ENCODE measurements at places on chromosomes 1 and 21.
A peak's percentile ranks its signal among the peaks of the same experiment; 100 is the strongest.

DNA sequence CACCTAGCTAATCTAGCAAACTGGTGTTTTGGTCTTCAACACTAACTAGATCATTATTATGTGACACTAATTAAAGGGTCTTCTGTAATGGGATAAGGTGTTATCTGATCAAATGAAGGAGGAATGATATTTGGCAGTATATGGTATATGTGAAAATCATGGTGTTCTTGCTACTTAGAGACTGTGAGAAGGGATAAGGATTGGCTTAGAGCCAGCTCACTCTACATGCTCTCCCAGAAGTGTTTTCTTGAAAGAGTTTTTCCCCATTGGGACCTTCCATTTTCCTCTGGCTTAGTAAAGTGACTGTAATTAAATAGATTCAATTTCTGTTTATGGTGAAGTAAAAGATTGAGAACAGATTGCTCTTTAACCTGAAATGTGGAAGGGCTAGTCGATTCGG lies 71.2 kb upstream of the RGL1 start:
- no peak for DNase-seq

DNA sequence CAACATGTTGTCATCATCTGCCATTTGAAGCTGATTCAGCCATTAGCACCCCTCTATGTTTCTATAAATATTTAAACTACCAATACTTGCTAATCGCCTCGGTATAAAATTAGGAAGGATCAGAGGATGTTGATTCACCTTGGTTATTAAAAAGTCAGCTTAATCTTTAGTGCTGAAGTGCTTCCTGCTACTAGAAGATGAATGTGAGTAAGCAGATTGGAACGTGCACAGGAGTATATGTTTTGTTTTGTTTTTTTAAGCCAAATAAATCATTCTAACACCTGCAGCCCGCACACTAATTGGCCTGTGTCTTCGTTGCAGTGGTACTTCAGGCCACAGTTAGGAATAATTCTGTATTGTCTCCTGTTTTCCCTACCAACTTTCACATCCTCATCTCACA lies 485.7 kb downstream of the AJAP1 start:
- DNase-seq = no peak

- DNase-seq = no peak
These were observed 26.7 kb downstream of the RC3H1 start for GRCh38 chr1:173995475-173995874.

GRCh38 chr1:31744165-31744888 lies 19.8 kb downstream of the ADGRB2 start:
- no peak for DNase-seq

GRCh38 chr1:75567191-75567590 lies 43.7 kb downstream of the SLC44A5 start:
- DNase-seq = no peak

GRCh38 chr1:155007251-155007828 lies 4.7 kb downstream of the ZBTB7B start:
- DNase-seq = no peak

DNA sequence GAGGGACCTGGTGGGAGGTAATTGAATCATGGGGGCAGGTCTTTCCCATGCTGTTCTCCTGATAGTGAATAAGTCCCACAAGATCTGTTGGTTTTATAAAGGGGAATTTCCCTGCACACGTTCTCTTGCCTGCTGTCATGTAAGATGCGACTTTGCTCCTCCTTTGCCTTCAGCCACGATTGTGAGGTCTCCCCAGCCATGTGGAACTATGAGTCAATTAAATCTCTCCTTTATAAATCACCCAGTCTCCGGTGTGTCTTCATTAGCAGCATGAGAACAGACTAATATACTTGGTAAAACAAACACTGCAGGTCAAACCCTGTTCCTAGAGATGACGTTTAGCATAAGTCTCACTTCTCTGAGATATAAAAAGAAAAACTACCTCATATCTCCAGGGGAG lies 148.3 kb downstream of the MATN1 start:
- no peak for DNase-seq

DNA sequence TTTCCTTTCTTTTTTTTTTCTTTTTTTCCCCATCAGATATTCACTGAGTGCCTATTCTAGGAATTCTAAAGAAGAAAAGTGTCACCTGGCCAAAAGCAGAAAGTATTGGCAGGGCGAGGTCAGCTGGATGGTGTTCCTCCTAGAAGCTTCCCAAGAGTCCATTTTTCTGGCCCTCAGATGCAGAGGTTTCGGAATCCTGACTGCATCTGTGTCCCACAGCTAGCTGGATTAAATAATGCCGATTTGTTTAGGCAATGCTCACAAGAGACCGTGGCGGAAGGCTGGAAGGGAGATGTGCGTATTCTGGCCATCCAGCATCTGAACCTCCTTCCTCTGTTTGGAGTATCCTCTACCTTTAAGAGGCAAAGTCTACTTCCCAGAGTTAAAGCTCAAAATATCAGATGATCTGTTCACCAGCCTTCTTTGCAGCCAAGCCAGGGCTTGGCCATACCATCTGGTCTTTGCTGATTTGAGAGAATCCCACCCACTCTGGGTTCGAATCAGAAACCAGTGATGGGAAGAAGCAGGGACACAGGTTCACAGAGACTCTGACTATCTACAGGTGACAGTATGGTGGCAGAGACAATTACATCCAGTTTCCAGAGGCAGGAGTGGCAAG lies 5.4 kb upstream of the TENT5C start:
- DNase-seq = no peak

DNA sequence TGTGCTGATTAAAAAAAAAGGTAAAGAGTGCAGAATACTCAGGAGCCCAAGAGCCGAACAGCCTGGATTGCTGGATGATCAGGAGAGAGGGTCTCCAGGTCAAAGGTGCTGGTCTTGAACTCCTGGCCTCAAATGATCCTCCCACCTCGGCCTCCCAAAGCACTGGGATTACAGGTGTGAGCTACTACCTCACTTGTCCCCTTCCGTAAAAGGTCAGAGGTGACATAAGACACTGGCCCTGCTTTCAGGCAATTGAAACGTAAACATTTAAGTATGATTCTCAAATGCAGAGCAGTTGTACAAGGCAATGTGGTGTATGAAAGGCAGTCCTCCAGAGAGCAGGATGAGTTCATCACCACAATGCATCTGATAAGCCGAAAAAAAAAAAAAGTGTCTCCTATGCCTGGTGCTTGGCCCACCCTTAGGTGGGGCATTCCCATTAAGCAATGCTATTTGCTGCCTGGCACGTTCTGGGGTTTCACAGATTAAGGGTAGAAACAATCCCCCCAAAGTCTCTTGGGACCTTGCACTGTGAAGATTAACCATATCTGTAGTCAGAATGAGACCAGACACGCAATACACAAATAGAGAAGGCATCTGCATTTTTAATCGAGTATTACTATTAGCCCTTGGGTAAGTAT lies 47.7 kb downstream of the PARP1 start:
- DNase-seq = no peak

DNA sequence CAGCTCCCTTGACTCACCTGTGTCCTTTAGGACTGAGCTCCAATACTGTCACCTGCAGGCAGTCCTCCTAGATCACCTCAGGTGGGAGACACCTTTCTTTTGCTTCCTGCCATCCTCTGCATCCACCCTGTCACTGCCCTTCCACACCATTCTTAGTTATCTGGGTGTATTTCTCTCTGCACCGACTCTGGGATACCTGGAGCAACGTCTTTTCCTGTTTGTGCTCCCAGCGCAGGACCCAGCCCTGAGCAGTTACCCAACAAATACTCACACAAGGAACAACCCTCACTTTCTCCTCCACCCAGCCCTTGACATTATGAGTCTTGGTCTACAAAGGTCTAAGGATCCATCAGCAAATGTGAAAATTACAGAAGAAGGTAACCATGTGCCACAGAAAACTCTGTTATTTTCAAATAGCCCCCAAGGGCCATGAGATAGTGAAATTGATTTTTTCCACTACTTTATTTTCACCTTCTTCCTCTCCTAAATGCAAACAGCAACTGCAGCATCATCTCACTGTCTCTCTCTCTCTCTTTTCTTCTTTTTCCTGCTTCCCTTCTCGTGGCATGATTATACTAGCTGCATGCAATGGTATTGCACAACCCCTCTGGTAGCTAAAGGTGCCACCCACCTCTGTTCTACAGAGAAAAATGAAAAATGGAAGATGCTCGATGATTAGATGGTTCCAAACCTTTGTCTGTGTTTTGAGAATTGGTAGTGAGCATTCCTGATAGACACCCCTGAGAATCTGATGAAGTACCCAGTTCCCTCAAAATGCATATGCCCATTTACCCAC lies 89.0 kb downstream of the MIS18A start:
- no peak for DNase-seq

DNA sequence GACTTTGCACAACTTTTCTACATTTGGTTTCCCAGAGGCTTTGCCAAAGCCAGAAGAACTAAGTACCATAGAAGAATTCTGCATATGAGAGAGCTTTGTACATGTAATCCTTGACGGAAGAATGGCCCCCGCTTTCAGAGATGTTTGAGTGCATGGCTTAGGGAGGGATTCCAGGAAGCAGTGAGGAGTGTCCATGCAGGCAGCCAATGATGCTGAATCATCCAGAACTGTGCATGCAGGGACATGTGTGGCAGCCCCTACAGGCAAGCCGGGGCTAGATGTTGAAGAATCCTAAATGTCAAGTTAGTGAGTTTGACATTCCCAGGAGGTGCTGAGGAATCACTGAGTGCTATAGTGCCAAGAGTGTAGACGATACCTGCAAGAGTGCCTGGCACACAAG lies 9.9 kb upstream of the HAO2 start:
- no peak for DNase-seq

DNA sequence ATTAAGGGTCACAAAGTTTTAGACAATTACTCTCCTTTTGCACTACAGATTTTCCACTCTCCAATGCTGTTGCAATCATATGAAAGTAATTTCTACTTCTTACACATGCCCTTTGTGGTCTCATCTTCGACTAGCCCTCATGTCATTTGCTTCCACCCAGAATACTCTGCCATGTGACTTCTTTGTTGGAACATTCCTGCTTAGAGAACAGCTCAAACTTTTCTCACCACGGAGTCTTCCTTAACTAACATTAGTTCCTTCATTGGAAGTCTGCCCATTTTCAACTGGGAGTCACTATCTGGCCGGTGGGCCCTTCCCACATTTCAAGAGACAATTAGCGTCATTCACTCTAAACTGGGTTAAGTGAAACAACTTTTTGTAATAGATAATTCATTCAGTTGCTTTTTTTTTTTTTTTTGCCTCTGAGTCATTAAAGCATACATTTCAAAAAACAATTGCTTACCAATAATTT lies 142.6 kb upstream of the PALMD start:
- peak; percentile 71 for DNase-seq

- DNase-seq = no peak
These were observed 10.4 kb upstream of the GJA8 start for GRCh38 chr1:147892216-147892615.

- no peak for DNase-seq
These were observed 2.9 kb downstream of the TPRG1L start for GRCh38 chr1:3627515-3628253.

GRCh38 chr1:205239078-205239477 lies 11.3 kb downstream of the TMCC2 start:
- no peak for DNase-seq

DNA sequence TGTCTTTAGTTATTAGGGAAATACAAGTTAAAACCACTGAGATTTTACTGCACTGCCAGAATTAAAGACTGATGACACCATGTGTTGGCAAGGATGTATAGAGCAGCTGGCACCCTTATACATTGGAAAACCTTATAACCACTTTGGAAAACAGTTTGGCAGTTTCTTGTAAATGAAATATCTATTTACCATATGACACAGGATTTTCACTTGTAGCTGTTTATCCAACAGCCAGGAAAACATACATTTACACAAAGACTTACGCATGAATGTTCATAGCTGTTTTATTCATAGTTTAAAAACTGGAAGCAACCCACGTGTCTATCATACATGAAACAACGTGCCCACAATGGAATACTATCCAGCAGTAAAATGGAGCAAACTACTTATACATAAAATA lies 45.3 kb downstream of the PRRC2C start:
- no peak for DNase-seq

GRCh38 chr1:44223187-44223610 lies 9.9 kb downstream of the DMAP1 start:
- no peak for DNase-seq

DNA sequence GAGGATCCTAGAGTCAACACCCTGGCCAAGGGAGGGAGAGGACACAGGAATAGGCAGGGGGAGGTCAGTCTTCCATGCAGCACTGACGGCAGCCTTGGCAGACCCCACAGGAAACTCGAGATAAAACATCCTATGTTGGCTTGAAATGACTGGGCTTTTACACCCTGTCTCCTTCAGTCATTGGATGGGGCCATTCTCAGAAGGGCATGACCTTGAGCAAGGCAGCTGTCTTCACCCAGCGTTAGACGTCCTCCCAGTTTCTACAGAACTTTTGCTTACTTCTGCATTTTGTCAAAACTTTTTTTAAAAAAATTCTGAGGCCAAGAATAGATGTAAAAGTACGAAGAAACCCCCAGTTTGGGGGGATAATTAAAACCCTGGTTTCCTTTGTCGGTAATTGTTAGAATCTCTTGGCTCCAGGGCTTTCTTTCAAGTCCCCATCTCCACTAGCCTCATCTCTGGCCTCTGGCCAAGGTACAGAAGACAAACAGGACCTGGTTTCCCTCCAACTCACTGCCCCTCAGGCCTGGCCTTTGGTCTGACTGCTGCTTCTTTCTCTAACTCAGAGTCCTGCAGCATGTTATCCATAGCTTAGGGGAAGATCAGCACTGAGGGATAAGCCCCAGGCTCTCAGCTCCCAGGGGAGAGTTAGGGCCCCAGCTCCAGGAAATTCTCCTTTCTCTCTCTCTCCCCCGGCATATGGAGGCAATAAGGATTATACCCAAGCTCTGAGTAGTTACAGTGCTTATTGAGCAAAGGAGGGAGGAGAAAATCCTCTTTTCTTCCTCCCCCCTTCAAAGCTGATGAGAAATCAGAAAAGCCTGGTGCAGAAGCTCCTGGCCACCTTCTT lies 51.6 kb upstream of the KCND3 start:
- DNase-seq = no peak

- DNase-seq = no peak
These were observed 4.0 kb downstream of the SLAMF8 start for GRCh38 chr1:159830722-159831121.

DNA sequence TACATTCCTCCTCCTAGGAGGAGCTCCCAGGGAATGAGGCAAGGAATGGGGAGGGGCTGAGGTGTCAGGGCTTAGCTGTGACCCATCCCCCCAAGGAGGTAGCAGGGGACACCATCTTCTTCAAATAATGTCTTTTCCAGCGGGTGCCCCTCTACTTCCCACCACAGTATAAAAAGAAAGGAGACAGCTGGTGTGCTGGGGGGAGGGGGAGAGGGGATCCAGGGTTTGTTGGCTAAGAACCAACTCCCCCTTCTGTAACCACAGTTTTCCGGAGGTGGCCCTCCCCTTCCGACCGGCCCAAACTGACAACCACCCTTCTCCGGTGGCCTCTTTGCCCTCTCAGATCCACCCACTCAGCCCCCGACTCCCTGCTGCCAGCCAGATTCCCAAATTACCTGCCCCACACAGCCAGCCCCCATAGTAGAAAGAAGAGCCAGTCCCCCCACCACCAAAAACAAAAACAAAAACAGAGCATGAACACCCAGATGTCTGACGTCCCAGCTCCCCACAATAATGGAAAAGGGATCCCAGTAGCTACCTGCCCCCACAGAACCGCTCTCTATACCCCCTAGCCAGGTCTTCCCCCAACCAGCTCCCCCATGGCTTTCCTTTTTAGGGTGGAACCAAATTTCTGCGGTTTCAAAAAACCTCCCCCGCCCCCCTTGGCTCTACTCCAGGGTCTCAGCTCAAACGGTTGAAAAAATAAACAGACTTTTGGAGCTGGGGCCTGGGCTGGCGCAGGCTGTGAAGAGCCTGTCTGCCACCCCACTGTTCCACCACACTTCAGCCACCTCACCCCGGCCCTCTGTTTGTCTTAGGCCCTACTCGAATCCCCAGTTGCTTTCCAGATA lies 2.1 kb downstream of the ARHGEF2 start:
- peak; percentile 78 for DNase-seq

GRCh38 chr1:153422450-153423068 lies 6.2 kb downstream of the S100A7A start:
- DNase-seq = peak; percentile 53
